ENCODE measurements at places on chromosomes 16 and 17.

- DNase-seq = no peak
Measured at GRCh38 chr16:68090130-68090529, 5.0 kb downstream of the NFATC3 start.

- DNase-seq = no peak
Measured at GRCh38 chr17:3594051-3594800, 15.0 kb downstream of the TRPV1 start.

- no peak for DNase-seq
Measured at GRCh38 chr17:40818343-40818732, 4.1 kb downstream of the KRT10 start.

DNA sequence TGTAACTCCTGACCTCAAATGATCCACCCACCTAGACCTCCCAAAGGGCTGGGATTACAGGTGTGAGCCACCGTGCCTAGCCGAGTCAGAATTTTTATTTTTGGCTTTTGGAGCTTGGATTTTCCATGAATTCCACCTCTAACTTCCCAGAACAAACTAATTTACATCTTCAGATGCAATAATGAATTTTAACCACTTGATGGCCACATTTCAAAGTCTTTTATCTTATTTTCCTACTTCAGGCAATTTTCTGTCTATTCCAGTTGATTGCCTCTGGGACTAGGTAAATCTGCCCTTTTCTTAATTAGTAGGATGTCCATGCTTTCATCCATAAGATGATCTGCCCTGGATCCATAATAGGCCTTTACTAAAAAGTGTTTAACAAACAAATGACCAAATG is 156.4 kb upstream of the ANKFN1 start:
- no peak for DNase-seq

- DNase-seq = no peak
Measured at GRCh38 chr17:20154286-20155000, 145.3 kb downstream of the SPECC1 start.

- DNase-seq = no peak
Measured at GRCh38 chr17:8324132-8324531, 14.1 kb downstream of the ARHGEF15 start.

DNA sequence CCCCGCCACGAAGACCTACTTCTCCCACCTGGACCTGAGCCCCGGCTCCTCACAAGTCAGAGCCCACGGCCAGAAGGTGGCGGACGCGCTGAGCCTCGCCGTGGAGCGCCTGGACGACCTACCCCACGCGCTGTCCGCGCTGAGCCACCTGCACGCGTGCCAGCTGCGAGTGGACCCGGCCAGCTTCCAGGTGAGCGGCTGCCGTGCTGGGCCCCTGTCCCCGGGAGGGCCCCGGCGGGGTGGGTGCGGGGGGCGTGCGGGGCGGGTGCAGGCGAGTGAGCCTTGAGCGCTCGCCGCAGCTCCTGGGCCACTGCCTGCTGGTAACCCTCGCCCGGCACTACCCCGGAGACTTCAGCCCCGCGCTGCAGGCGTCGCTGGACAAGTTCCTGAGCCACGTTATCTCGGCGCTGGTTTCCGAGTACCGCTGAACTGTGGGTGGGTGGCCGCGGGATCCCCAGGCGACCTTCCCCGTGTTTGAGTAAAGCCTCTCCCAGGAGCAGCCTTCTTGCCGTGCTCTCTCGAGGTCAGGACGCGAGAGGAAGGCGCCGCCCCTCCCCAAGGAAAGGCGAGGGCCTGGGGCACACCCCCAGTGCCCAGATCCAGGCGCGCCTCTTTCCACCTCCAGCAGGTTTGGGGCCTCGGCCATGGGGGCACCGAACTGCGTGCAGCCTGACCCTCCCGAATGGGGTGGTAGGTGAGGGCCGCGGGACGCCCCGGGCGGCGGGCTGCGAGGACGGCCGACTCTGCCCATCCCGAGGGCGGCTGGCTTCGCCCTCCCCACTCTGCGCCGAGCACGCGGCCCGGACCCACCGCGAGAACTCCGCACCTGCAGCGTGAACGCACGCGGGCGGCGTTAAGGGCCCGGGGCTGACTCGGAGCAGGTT is 664 bp downstream of the HBQ1 start:
- DNase-seq = peak; percentile 73

DNA sequence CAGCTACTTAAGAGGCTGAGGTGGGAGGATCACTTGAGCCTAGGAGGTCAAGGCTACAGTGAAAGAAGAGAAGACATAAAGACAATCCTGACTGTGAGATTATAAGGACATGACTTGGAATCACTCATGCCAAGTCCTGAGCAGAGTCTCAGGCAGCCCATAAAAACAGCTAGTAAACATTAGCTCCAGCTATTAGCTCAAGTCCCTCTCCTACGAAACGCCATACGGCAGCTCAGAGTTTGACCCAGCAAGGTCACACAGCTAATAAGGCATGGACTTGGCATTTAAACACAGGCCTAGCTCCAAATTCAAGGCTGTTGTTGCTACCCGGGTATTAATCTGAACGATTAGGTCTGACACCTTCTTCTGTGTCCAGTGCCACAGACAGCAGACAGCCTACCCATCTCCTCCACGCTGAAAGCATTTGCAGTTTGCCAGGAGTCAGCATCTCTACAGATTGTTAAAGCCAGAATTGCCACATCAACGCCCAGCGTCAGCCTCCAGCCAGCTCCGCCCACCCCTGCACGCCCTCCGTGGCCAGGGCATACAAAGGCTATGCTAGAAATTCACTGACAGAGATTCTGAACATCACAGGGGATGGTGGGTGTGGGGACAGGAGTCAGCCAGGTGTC is 9.9 kb upstream of the TMEM114 start:
- no peak for DNase-seq

DNA sequence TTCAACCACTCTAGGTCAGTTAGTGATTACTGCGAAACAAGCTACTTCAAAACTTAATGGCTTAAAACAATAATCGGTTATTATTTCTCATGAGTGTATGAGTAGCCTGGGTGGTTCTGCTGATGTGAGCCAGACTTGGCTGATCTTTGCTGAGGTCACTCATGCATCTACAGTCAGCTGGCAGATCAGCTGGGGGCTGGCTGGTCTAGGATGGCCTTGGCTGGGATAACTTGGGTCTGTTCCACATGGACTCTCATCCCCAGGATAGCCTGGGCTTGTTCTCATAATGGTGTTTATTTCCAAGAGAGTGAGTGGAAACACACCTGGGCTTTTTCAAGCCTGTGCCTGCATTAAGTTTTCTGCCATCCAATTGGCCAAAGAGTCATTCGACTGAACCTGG is 13.0 kb downstream of the CCDC182 start:
- no peak for DNase-seq

DNA sequence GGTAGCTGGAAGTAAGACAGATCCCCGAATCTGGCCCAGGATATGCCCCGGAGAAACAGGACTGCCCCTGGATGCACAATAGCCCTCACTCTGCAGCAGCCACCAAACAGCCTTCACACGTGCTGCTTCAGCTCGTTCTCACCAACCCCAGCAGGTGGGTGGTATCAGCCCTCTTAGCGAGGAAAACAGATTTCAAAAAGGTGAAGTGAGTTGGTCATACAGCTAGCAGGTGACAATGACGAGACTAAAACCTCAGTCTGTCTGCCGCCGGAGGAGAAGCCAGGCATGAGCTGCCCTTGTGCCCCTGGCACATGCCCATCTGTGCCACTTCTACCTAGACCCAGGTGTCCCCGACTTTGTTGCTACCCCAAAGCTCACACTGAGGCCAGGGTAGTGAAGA is 92.4 kb downstream of the YPEL2 start:
- no peak for DNase-seq

DNA sequence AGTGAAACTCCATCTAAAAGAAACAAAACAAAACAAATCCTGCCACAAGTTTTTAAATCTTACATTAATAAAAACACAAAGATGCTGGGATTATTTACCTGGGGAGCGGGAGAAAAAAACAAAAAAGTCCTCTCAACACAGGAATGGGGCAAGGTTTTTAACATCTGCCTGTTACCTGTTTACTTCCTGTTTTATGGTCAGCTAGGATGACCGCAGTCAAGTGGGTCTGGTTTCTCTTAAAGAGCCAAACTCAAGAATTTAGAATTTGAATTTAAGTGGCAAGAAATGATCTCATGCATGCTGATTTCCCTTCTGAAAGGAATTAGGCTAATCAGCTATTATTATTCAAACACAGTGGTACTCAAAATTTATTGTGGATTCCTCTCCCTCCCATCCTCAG is 39.7 kb upstream of the TBC1D3K start:
- DNase-seq = no peak

- peak; percentile 24 for DNase-seq
Measured at GRCh38 chr16:57185446-57185944, 344 bp downstream of the PSME3IP1 start.

DNA sequence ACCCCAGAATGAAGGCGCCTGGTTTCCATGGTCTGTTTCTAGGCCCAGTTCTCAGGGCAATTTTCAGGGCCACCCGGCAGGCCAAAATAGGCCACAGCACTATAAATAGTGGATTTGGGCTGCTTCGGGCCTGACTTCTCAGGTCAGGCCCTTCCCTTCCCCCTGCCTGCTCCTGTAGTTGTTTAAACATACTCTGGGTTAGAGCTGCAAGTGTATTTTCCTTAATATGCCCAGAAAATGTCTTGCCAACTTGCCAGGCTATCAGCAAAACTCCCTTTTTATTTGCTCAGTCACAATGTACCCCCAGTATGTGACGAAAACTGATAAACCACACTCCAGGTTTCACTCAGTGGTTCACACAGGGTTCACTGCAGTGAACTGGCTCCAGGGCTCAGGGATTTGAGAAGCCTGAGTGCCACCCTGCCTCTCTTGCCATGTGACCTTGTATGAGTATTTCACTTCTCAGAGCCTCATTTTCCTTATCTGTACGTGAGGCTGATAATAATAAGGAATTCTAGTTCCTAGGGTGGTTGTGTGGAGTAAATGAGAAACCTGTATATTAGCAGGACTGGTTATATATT is 76.5 kb downstream of the GPRC5B start:
- DNase-seq = no peak

DNA sequence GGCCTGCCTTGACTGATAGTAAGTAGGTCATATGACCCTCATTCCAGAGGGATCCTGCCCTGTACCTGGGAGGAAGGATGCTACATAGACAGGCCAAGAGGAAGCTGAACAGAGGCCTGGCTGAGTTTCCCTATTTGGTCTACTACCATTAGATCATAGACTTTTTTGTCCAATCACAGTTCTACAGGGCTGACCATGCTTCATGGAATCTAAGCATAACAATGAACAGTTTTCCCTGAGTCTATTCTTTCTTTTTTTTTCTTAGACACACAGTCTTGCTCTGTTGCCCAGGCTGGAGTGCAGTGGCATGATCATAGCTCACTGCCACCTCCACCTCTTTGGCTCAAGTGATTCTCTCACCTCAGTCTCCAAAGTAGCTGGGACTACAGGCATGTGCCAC is 3.9 kb downstream of the GPR179 start:
- no peak for DNase-seq

DNA sequence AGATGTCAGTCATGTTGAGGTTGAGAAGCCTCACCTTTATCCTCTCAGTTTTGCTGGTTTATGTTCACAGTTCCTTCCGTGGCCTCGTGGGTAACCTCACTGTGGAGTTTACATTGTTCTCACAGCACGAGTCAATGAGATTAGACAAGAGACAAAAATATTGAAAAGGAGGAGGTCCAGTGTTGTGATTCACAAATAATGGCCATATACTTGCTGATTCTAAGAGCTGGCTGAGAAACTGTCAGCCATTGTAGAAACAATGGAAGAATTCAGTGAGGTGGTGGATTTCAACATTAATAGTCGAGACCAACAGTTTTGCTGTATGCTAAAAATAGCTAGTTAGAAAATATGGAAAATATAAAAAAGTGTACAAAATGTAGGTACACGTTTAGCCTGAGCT is 176.4 kb upstream of the WSCD1 start:
- no peak for DNase-seq

DNA sequence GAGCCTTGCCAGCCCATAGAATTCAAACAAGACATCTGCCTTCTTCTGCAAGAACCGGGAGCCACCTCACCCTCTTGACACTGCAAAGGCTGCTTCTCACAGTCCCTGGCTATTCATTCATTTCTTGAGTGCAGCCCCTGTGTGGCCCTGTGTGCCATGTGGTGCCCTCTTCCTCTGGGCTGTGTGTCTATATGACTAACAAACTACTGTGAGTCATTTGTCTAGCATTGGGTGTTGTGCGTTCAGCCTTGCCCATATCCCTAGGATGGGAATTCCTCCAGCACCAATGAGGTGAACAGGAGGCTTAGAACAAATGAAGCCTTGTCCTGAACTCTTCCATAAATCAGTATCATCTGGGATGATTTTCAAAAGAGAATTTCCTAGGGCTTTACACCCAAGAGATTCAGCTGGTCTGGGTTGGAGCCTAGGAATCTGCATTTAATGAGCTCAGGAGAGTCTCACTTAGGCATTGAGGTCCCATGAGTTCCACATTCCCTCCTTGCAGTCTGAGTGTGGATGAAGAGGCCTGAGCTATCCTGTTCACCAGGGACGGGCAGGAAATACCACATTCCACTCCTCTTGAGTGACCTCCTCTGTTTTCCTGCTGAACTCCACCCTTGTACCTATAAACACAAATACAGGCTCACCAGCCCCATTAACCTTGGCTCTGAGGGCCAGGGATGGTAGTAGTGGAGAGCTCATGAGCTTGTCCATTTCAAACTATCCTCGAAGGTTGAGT is 308.7 kb upstream of the N4BP1 start:
- DNase-seq = no peak

DNA sequence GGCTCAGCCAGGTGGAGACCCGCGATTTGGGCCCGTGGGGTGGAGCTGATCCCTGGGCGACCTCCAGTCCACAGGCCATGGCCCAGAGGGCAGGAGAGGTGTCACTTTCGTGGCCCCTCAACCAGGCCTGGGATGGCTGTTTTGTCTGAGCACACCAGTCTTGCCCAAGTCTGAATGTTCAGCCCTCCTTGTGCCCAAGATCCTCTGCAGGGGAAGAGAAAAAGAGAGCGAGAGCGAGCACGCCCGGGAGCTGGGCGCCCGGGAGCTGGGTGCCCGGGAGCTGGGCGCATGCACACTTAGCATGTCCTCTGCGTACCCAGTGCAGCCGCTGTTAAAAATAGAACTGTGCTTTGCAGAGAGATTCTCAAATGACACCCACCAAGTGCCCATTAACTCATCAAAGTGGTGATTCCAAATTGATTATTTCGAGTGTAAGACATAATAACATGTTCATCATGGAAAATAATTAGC is 403.3 kb upstream of the TNRC6C start:
- DNase-seq = no peak

DNA sequence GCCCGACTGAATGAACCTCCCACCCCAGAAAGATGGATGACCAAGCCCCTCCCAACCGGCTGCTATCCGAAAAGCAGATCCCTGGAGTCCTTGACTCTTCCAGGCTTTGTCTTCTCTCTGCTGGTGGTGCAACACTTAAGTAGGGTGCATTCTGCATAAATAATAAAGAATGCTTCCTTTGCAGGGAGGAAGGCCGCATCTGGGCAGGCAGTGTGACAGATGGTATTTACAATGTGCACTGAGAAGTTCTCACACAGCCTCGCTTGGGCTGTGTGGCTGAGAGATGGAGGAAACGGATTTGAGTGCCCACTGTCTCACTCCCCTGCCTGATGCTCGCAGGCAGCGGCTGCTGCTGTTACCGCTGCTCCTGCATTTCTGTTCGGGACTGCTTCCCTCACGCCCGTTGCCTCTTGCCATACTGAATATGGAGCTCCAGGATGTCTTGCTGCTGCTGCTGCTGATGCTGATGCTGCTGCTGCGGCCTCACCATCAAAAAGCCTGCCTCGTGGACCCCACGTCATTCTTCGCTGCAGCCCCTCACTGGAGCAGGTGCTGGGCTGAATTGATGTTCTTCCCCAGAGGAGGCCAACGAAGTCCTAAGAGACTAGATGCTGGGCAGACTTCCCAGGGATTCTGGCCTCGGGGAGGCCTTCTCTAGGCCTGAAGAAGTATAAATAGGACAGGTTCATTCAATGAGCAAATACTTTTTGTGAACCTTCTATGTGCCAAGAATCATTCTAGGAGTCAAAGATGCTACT is 7.1 kb upstream of the RHBDL3 start:
- no peak for DNase-seq
